ENCODE measurements at places on chromosomes 3 and 15. TPM values are rescaled to one million over a fixed set of nuclear protein-coding genes. Genes with fewer than 3 reads are reported as not detected.

CHDH gene
- total RNA-seq = 8.6 TPM

IQCF2 gene
- total RNA-seq = not detected

DLL4 gene
- 0.89 TPM for total RNA-seq

CCDC13 gene
- total RNA-seq = 0.58 TPM

SLC6A20 gene
- 0.14 TPM for total RNA-seq

PPP1R14D gene
- total RNA-seq = not detected

DNA sequence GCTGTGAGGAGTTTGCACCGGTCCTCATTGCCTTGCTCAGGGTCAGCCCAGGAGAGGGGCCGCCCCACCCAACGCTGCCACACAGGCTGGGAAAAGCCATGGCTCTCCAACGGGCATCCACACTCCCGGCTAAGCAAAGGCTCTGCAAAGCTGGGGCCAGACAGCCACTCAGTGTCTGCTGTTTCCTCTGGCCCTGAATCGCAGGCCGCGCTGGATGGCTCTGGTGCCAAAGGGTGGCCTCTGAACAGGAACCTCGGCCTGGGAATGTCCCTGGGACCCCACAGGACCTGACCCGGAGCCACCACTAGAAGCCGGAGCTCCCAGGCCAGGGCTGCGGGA lies 42.9 kb downstream of the RPN1 start:
- no peak for DNase-seq

DNA sequence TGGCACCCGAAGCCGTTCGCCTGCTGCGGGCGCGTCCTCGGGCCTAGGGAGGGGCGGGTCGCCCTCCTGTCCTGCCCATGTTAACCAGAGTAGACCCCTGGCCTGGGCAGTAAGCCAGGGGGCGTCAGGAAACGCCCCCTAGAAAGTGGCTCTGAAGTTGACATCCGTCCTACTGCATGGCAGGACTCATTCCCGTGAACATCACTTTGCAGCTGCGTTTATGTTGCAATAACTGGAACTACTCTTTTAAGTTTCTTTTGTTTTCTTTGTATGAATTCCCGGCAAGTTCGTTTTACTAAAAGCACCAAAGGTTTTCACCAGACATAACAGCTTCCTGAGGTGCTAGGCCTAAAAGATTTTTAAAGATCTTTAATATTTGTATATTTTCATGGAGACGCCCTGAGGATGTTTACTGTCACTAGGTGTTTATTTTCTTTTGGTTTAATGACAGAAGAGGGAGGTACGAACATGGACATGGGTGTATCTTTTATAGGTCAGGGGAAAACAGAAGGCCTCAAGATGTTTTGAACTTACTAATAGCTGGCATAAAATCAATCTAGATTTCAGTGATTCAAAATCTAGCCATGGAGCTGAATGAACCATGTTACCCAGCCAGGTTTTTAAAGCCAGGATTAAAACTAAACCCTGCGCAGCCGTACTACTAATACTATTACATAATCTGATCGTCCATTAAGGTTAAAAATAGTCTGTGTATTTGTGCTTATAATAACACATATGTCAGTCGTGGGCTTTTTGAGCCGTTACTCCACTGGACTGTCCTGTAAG lies 1.0 kb downstream of the C15orf61 start:
- no peak for DNase-seq

GRCh38 chr3:41265823-41266273 lies 66.5 kb downstream of the CTNNB1 start:
- DNase-seq = peak; percentile 57

DNA sequence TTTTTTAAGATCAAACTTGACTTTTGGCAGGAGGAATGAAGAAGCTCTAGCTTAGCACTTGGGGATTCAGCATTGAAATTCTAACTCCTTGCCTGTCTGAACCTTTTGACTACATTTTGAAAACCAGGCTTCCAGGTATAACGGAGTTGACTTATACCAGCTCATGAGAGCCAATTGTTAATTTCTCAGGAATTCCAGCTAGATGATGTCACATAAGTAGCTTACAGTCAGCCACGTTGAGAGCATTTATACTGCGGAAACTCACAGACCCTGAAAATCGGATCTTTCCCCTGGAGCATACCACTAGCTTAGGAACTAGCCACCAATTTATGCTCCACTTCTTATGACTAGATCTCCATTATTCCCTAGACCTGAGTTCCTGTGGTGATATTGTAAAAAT lies 321.4 kb upstream of the DPH6 start:
- DNase-seq = no peak

DNA sequence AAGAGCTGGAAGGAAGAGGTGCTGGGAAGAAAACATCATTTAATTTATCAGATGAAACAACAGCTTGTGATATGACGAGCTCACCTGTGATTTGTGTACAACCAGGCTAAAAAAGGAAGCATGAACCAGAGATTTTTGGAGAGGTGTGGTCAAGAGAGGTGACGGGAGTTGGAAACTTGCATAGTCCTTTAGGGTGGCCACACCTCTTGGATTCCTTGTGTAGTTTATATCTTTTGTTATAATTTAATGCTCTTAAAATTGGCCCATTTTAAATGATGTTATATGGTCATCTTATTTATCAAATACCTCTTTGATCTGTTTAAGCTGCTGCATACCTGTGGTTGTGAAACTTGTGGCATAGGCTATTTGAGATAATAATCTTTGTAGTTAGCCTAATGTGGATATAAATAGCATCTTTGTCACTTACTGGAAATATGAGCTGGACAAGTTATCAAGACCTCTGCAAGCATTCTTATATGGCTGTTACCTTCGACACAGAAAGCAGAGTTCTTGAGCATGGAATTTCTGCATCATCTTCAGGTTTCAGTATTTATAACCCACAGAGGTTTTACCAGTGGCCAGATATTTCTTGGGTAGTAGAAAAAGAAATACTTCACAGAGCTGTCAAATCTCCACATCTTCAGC lies 49.1 kb downstream of the IL1RAP start:
- DNase-seq = no peak

- DNase-seq = no peak
Measured at GRCh38 chr15:90819390-90819789, 49.0 kb upstream of the FURIN start.

- no peak for DNase-seq
Measured at GRCh38 chr15:60477916-60478565, 901 bp downstream of the ICE2 start.

GRCh38 chr3:162641907-162642306 lies 1145.3 kb downstream of the OTOL1 start:
- DNase-seq = no peak

DNA sequence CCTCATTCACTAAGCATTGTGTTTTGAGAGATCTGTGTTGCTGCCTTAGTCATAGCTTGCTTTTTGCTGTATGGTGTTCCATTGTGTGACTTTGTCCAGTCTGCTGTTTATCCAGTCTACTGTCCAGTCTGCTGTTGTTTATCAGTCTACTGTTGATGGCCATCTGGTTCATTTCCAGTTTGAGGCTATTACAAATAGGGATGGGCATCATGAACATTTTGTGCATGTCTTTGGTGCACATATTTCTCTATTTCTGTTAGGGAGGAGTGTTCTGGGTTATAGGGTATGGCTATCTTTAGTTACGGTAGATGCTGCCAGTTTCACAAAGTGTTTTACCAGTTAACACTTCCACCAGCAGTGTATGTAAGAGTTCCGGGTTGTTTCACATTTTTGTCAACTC lies 22.2 kb upstream of the CLEC3B start:
- no peak for DNase-seq

- no peak for DNase-seq
Measured at GRCh38 chr3:2847062-2847841, 262.9 kb downstream of the IL5RA start.

All from stomach (tissue), 19 donors.